Naive thymus-derived CD4-positive, alpha-beta T cell (primary cell): ENCODE measurements at places on chromosomes 3 and 15. TPM values are rescaled to one million over a fixed set of nuclear protein-coding genes. Genes with fewer than 3 reads are reported as not detected.

The RIOX2 gene
- total RNA-seq: 17.8 TPM

The NEK10 gene
- total RNA-seq: 2.0 TPM

- no peak for DNase-seq
- H3K27ac ChIP-seq: no peak overlapping the region
- no peaks in the 10 kb centered on the region for H3K27me3 ChIP-seq
- no peaks in the 10 kb centered on the region for H3K36me3 ChIP-seq
- no peak overlapping the region for H3K4me3 ChIP-seq
Observed at GRCh38 chr3:155202626-155203025, 90.9 kb downstream of the STRIT1 start.

GRCh38 chr3:73766599-73767381 lies 142.0 kb upstream of the PDZRN3 start:
- H3K27ac ChIP-seq: no peak overlapping the region
- H3K4me3 ChIP-seq: no peak overlapping the region
- H3K27me3 ChIP-seq: no peaks in the 10 kb centered on the region
- H3K36me3 ChIP-seq: no peaks in the 10 kb centered on the region
- H3K4me1 ChIP-seq: no peaks in the 10 kb centered on the region
- no peak for DNase-seq

DNA sequence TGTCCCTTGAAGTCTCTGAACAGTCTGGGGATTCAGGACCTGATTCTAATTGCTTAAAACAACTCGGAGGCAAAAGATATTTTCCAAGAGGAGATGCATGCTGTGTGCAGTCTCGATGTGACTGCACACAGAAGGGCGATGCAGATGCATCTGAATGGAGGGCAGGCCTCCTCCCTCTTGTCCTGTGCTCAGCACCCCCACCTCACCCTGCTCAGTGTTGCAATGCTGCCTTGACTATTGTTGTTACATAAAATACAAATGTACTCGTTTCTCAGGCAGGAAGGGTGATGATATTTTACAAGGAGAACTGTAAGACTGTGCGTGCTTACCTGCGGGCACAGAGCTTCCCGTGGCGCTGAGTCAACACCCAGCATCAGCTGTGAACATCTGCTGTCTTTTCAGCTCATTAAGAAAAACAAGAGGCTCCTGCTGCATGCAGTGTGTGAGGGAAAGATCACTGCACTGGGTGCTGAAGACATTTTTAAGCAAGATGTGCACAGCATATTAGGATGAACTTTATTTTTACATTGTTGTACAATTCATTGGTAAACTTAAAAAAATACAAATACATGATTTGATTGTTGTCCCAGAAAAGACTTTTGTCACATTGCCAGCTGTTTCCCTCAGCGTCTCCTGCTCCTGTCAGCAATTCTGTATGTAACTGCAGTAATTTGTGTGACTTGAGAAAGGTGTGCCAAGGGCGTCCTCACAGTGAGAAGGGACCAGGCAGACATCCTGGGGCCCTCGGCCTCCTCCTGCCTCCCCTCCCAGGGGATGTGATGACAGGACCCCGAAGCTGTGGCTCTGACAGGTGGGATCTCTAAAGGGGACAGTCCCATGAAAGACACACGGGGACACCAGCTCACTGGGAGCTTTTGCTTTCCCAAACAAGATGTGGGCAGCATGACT lies 56.3 kb upstream of the RPL32 start:
- H3K4me1 ChIP-seq: no peaks in the 10 kb centered on the region
- no peaks in the 10 kb centered on the region for H3K27me3 ChIP-seq
- H3K27ac ChIP-seq: no peak overlapping the region
- H3K36me3 ChIP-seq: peaks cover 5% of the 10 kb centered on the region

GRCh38 chr3:88003115-88003755 lies 55.6 kb downstream of the CGGBP1 start:
- DNase-seq: no peak
- H3K36me3 ChIP-seq: no peaks in the 10 kb centered on the region
- H3K4me3 ChIP-seq: no peak overlapping the region
- H3K27me3 ChIP-seq: no peaks in the 10 kb centered on the region
